ENCODE measurements at places on chromosomes 12 and 14.

DNA sequence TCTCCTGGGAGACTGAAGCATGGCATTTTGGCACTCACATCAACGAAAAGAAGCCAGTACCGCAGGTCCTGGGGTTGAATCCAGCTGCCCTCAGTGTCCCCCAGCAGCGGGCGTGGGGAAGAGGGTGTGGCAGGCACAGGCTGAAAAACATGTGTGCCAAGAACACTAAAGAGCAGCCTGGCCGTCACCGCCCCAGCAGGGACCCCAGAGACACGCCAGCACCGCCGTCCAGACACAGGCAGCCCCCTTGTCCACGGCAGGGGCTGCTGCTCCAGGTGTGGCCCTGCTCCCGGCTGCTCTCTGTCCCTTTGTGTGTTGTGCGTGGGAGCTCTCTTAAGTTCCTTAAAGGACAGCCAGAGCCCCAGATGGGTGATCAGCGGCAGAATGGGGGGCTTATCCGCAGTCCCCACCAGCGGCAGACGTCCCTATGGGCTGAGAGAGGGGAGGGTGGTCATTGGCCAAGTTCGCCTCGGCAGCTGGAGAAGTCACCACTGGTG, 556 bp downstream of the PHETA1 start:
- DNase-seq, result no peak

GRCh38 chr12:102503056-102503681, 22.8 kb upstream of the IGF1 start:
- DNase-seq, result no peak

DNA sequence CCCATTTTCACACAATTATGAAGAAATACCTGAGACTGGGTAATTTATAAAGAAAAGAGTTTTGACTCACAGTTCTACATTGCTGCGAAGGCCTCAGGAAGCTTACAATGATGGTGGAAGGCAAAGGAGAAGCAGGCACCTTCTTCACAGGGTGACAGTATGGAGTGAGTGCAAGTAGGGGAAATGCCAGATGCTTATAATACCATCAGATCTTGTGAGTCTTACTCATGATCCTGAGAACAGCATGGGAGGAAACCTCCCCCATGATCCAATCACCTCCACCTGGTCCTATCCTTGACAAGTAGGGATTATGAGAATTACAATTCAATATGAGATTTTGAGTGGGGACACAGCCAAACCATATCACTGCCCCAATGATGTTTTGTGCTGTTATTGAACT, 189.3 kb upstream of the CRY1 start:
- no peak for DNase-seq

DNA sequence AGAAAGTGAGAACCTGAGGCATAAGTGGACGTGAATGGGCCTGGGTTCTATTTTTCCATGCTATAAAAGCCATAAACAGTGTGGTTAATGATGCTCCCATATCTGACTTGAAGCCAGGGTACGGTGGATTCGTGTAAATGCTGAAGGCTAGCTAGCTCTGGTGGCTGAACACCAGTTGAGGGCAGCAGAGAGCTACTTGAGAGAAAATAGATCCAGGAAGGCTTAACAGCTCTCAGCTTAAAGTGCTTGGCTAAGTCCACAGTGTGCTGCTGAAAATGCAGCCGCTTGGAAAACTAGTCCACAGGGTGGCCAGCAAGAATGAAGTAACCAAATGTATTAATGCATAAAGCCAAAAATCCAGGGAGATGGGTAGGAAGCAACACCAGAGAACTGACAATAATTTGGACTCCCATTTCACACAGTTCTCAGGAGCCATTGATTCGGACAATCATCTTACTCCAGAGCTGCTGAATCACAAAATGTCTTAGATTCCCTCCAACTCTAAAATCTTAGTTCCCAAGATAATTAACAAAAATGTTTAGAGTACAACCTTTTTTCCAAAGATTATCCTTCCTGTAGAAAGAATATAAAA, 15.0 kb upstream of the FOXG1 start:
- DNase-seq, result peak; percentile 51

- no peak for DNase-seq
Measured at GRCh38 chr14:32707742-32708500, 230.8 kb upstream of the NPAS3 start.

DNA sequence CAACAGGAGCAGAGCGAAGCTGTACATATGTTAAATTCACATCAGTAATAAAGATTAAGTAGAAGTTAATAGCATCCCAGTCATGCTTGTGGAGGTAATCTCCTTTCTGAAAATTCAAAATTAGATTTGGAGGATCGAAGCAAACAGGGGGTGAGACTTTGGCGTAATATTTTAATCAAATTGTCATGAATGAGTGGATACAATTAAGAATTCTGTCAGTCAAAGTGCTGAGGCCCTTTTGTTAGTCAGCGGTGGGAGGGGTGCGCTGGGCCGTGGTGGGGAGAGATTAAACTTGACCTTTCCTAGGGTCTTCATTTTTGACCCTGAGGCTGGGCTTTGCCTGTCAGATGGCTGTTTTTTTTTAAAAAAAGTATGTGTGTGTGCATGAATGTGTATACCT, 226.7 kb downstream of the VRK1 start:
- no peak for DNase-seq

DNA sequence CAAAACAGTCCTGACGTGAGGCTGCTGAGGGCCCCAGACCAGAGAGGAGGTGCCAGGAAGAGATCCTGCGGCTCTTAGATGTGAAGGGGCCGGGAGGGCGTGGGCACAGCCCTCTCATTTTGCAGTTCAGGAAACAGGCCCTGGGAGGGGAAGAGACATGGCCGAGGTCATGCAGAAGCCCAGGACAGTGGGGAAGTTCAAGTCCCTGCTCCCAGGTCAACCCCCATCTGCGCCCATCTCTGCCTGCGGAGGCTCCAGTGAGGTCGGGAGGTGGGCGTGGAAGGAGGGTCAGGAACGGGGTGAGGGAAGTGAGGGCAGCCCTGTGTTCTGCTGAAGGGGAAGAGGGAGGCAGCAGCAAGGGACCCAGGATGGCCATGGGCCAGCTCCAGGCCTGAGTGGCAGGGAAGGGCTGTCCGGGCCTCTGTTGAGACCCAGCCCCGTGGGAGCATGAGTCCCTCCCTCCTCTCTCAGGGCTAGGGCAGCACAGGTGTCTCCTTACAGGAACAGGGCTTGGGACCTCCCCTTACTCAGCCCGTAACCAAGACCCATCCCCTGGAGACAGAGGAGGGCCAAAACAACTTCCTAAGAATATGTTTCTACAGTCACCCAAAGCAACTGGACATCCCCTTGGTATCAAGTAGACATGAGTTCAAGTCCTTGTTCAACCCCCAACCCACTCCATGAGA, 90.8 kb downstream of the LGMN start:
- no peak for DNase-seq

- no peak for DNase-seq
Measured at GRCh38 chr12:128840862-128841468, 12.3 kb upstream of the GLT1D1 start.

DNA sequence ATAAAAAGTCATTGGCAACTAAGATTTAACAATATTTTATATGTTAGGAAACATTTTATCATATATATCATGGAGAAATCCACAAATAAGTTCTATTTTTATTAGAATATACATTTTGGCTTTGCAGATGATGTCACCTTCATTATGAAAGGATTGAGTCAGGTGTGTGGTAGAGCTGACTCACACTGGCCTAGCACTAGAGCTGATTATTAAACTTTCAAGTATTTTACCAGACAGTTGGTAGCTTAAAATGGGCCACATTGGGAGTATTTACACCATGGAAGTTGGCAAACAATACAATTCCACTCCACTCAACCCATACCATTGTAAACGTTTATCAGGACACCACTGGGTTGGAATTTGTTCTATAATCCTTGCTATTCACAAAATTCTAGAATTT, 1036.6 kb downstream of the TRHDE start:
- no peak for DNase-seq

GRCh38 chr12:93541578-93542225, 30.8 kb upstream of the SOCS2 start:
- no peak for DNase-seq

DNA sequence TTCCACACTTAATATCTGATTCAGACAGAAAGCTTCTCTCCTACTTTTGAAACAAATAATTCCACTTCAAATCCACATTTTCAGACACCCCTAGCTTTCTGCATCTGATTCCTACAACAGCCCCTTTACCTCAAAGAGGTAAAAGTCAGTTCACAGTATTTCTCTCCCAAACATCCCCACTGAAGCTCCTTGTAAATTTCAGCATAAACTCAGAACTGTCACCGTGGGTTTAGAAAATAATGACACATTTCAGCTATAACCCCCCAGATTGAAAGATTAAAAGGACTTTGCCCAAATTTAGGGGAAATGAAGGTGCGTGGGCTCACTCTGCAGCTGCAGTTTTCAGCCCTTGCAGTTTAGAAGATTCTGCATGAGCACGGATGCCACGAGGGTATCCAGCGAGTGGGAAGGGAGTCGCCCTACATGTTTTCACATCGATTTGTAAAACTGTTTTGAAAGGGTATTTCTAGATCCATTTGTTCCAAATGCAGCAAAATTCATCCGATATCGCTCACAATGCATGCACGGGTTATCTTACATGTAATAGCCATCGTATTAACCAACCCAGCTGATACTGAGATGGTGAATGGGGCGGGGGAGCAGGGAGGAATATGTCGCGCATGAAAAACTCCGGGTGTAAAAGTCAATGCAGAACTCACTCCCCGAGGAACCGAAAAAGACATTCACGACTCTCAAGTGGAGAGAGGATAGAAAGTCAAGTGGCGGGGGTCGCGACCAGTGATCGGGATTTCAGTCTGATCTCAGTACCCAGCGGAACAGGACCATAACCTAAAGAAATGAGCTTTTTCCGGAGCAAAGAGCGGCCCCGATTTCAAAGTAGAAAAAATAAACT, 5.0 kb upstream of the CCND2 start:
- DNase-seq, result no peak

- DNase-seq, result peak; percentile 47
Measured at GRCh38 chr14:31127690-31128089, 79.9 kb downstream of the HECTD1 start.

DNA sequence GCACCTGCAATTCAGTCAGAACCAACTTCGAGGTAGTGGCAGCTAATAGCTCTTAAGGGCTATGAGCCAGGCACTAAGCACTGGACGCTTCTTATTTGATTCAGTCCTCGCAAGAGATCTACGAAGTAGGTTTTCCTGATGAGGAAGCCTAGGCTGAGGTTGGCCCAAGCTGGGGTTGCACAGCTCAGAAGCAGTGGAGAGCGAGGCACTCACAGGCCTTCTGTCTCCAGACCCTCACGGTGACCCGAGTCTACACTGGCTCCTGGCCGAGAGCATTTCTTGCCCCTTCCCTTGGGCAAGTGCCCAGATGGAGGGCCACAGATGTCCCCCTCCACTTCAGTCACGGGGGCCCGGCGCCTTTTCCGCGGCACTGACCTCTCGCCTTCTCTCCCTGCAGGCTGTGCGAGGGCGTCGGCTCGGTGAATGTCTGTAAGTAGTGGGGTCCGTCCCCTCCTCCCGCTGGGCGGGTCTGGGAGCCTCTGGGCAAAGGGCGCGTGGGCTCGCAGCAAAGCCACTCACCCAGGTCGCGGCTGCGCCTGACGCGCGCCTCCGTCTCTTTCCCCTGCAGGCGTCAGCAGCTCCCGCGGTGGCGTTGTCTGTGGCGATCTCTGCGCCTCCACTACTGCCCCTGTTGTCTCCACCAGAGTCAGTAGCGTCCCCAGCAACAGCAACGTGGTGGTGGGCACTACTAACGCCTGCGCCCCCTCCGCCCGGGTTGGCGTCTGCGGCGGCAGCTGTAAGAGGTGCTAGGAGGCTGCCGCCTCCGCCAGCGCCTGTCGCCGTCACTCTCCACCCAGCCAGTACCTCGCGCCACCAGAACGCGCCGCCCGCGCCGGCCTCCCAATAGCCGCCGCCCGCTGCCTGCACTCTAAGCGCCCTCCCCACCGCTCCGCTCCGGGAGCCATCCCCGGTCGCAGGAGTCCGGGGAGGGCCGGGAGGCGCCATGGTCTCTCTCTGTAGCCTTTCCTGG, 13.1 kb downstream of the KRT83 start:
- DNase-seq, result peak; percentile 21

DNA sequence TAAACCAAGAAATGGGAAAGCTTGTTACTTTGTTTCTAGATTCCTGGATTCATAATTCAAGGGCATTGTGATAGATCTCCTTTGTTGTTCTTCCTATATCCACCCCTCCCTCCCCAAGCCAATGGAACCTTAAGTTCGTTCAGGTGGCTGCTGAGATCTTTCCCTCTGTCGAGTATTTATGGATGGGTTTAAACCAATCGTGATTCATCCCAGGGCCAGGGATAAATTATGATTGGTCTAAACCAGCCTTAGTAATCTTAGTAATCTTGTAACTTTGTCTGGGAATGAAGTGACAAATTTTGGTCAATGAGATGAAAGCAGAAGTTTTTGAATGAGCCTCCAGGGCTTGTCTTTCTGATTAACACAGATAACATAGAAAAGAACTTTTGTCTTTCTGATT, 56.1 kb upstream of the PCED1B start:
- DNase-seq, result no peak

DNA sequence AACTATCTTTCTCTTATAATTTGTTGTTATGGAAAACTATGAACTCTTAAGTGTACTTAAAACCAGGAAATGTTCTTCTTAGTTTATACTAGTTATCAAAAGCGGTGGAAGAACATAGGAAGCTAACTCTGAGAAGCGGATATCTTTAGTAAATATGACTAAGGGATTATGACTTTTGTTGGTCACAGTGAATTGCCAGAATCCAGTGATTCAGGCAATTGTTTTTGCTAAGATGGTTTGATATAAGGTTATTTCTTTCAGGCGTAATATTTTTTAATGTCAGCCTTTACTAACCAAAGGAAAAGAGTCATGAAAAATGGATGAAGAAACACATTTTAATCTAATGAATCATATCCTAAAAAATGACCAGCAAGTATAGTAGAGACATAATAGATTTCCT, 473.5 kb downstream of the FOXG1 start:
- peak; percentile 20 for DNase-seq

DNA sequence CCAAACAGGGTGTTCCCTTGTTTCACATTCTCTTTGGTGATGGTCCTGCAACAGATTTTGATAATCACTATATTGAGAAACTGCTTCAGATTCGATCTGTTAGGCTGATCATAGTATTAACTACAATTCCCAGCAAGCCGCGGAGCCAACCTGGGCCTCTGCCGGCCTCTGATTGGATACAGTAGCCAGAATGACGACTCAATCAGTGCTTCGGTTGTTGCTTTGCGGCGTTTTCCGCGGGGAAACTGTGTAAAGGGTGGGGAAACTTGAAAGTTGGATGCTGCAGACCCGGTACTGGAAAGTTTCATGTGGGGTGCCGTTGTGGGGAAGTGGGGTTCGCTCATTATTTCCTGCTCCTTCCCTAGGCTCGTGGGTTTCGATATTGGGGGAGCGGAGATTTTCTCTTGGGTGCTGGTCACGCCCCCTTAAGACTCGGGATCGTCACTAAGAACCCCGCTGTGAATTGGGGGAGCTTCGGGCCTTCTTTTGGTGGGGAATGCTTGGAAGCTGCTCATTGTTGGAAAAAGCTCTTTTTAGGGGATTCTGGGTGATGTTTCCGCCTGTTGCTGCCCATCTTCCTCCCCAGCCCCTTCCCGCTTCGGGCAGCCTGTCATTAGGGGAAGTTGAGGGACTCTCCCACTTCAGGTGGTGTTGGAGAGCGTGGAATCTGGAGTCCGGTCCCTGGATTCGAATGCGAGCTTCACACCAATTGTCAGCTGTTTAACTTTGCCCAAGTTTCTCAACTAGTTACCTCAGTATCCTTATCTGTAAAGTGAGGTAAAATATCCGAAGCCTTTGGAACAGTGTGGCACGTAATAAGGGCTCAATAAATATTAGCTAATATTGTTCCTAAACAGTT, at the start of gene RAD51B:
TSS of gene RAD51B (plus strand) at position 217 of the 859 bp plus-strand sequence.
- DNase-seq, result peak; percentile 65

All from kidney glomerular epithelial cell (primary cell).